ENCODE measurements at places on chromosomes 2 and 18.

- DNase-seq, result no peak
Measured at GRCh38 chr18:54203914-54204313, 20.6 kb downstream of the MBD2 start.

- DNase-seq, result no peak
Measured at GRCh38 chr18:67282796-67283195, 233.7 kb downstream of the DSEL start.

DNA sequence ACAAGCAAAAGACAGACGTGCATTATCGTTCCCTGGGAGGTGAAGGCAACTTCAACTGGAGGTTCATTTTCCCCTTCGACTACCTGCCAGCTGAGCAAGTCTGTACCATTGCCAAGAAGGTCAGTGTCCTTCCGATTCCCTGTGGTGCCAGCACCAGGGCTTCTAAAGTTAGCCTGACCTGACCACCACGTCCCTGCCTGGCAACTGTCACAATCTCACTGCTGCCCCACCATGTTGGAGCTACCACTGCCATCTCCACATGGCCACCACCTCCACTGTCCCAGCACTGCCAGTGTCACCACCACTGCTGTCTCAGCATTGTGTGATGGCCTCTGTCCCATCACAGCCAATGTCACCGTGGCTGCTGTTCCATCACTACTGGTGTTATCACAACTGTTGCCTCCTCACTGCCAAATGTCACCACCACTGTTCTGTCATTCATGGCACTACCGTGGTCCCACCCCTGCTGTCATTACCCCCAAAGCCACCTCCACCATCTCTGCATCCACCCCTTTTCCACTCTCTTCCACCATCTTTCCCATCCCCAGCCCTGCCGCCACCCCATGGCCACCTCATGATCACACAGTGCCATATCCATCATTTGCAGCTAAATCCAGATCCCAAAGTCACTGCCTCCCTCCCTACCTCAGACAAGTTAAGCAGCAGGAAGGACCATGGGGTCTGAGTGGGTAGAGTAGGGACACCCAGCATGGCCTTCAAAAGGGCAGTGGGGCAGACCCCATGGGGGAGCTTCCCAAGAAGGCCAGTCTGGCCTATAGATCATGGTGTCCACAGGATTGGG, 216.5 kb downstream of the DYSF start:
- DNase-seq, result no peak

- no peak for DNase-seq
Measured at GRCh38 chr2:163658556-163658955, 77.3 kb downstream of the FIGN start.

DNA sequence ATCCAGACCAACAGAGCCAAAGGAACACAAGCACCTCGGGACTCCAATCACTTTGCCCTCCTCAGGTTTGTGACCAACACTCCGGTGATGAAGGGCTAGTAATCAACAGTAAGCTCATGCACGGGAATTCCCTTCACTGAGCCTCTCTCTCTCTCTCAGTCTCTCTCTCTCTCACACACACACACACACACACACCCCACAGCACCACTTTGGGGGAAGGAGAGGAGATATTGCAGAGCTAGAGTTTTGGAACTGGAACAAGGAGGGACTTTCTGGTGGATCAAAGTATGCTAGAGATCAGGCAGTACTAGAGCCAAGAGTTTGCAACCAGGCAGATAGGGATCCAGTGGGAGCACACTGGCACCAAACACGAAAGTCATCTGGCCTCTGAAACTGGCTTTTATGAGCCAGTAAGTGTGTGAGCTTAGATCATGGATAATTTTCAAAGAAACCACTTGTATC, 98.7 kb downstream of the ANKRD44 start:
- no peak for DNase-seq

- DNase-seq, result no peak
Measured at GRCh38 chr18:36576339-36576738, 252.5 kb downstream of the TPGS2 start.

- no peak for DNase-seq
Measured at GRCh38 chr18:45437366-45437765, 177.9 kb upstream of the SLC14A2 start.

DNA sequence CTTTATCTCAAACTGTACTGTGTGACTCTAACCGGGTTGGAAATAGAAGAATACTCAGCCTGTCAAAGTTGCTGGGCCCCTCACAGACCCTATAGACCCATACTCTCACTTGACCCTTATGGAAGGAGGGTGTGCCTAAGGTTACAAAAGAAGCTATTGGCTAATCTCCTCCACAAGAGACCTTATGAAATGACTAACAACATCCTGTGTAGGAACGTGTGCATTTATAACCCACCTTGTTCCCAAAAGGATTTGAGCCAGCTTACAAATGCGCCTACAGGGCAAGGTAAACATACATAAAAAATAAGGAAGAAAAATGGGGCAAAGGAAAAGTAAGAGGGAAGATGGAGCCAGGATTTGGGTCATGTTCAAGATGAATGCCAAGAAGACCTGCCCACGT, 225.4 kb upstream of the SMAD2 start:
- DNase-seq, result no peak

- DNase-seq, result no peak
Measured at GRCh38 chr18:21930177-21930576, 189.6 kb downstream of the MIB1 start.

- no peak for DNase-seq
Measured at GRCh38 chr2:174027956-174028355, 62.8 kb upstream of the SP3 start.

GRCh38 chr2:223824301-223824700, 13.1 kb downstream of the AP1S3 start:
- DNase-seq, result no peak

DNA sequence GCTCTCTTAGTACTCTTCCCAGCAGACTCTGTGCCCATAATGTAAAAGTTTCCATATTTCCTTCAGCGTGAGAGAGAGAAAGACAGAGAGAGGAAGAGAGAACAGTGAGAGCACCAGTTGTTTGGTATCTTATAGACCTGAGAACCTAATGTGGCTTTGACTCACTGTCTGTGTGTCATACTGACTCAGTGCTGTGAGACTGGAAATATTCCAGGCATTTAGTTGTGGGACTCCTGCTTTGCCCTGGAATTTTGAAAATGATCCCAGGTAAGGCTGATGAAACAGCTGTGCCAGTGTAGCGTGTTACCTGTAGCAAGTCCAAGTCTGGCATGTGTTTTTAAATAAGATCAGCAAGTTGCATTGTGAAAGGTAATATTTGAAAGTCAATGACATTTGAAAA, 87.9 kb upstream of the KCNH7 start:
- no peak for DNase-seq

DNA sequence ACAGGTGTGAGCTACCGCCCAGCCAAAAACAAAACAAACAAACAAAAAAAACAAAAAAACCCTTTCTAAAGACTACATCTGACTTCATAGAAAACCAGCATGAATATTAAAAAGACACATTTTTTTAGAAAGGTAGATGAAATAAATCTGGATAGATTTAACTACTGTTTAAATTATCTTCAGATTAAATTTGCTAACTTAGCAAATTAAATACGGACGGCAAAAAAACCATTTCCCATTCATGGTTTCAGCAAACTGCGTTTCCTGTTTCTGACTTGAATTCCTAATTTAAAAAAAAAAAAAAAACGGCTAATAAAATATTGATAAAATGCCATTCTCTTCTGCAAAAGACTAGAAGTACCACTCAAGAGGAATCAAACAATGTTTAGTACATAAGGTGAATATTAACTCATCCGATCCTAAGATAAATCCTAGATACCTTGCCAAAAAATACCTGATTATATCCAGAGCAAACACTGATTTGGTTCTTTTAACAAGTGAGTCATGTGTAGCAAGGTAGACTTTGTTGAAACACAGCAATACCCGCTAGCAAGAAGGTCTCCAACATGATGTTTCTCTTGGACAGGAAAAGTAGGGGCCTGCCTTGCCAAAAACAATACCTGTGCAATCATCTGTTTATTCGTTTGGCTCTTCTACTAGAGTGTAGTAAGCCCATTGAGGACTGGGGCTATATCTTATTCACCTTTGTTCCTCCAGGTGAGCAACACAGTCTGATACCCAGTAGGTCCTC, 96.2 kb downstream of the BARD1 start:
- no peak for DNase-seq

GRCh38 chr2:37232131-37232933, 874 bp downstream of the NDUFAF7 start:
- DNase-seq, result no peak

GRCh38 chr2:70888366-70888922, 47.3 kb upstream of the ATP6V1B1 start:
- no peak for DNase-seq

Data from NCI-H526 treated with DMSO at 0.1 percent for 48 hours (cell line).